ENCODE measurements at places on chromosomes 5 and 9. TPM values are rescaled to one million over a fixed set of nuclear protein-coding genes. Genes with fewer than 3 reads are reported as not detected.

The KLHL9 gene
- polyA plus RNA-seq: 6.3 TPM

The OR13D1 gene
- polyA plus RNA-seq: not detected

The C5orf58 gene
- not detected for polyA plus RNA-seq

The TSSK1B gene
- not detected for polyA plus RNA-seq

GRCh38 chr5:94690778-94691177 lies 72.3 kb downstream of the SLF1 start:
- no peak for DNase-seq

- no peak for DNase-seq
Measured at GRCh38 chr9:136577941-136578625, 32.2 kb upstream of the NOTCH1 start.

All from naive B cell (primary cell).